ENCODE measurements at places on chromosomes 4 and X.

- DNase-seq: no peak
These were observed 105.4 kb downstream of the SYNPO2 start for GRCh38 chr4:118994030-118994429.

GRCh38 chr4:176653401-176654220 is 139.1 kb downstream of the VEGFC start:
- DNase-seq: no peak

DNA sequence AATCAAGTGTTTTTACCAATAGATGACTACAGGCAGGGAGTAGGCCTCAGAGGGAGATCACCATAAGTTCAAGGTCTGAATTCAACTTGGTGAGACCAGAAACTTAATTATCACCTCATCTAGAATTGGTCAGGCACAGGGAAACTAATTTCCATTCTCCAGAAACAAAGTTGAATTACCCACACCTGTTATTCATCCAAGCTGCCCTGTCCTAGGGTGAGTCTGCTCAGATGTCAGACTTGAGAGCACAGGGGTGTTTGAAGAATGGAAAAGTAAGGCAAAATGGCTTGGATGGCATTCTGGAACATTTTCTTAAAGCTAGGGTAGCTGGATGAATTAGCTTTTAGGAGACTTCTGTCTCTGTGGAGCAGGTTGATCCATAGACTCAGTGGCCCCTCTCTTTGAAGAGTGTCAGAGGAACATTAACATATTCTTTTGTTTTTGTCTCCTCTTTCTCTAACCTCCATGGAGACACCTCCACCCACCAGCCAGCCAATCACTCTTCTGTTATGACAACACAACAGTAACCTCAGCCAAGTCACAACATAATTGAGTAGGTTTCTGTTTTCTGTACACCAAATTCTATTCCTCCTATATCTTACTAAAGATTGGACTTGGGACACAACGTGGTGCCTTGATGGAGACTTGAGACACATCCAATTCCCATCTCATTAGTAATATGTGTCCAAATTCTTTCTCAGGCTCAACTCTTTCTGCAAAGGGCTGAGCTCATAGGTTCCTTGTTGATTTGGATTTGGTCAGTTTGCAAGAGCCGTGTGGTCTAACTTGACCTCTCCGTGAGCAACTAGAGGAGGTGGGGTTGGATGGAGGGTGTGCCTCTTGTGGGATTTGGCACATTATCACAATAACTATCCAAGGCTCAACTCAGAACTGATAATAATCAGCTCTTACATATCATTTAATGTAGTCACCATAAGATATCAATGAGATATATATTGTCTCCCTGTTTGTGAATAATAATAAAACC is 45.1 kb downstream of the VSIG4 start:
- no peak for DNase-seq

DNA sequence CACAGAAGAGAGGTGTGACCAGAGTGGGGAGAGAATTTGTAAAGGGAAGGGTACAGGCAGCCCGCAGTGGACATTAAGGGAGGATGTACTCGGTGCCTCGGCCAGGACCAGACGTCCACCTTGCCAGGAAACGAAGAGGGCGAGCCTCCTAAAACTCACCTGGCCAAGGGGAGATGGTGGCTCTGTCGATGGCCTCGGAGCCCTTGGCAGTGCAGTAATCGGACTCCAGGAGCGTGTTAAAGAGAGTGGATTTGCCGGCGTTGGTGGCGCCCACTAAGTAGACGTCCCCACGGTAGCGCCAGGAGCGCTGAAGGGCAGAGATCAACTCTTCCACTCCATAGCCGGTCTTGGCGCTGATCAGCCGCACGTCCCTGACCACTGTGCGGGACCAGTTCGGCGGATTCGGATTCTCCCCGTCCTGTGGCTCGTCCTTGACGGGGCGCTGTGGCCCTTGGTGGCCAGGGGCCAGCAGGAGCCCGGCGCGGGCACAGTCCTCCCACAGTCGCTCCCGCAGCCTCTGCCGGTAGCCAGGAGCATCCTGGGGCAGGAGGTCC is 1.0 kb downstream of the NOA1 start:
- DNase-seq: no peak

GRCh38 chr4:48653217-48654014 is 126.7 kb downstream of the FRYL start:
- DNase-seq: no peak

DNA sequence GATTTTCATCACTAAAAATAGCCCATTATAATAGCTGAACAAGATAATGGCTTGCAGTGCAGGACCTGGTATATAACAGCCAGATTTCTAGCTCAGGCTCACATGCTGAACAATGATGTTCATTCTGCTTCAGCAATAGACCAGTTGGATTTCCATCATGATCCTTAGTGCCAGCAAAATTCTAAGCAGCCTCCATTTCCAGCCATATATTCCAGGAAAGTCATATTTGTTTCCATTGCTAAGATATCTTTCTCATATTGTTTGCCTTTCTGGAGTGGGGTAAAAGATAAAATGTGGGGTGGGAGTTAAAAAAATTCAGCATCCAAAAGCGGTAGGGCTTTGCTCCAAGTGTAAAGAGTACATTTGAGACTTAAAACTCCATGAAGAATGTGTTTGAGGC is 2344.1 kb downstream of the PCDH7 start:
- DNase-seq: no peak

DNA sequence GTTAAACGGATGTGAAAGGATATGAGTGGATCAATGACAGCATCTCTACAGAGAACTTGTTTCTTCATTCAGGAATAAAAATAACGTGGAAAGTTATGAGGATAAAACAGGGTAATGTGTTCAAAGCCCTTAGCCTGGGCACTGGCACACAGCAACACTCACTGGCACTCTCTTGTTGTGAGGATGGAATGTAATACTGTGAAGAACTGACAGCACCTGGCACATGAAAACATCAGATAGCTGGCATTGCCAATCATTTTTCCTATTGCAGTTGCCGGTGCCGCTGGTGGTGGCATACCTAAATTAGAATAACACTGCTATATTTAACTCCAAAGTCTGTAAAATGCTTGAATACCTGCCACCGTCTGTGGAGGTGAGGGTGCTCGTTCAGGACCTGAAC is 1061.2 kb downstream of the DMD start:
- DNase-seq: no peak

GRCh38 chr4:165294907-165295306 is 32.6 kb upstream of the MSMO1 start:
- DNase-seq: no peak

DNA sequence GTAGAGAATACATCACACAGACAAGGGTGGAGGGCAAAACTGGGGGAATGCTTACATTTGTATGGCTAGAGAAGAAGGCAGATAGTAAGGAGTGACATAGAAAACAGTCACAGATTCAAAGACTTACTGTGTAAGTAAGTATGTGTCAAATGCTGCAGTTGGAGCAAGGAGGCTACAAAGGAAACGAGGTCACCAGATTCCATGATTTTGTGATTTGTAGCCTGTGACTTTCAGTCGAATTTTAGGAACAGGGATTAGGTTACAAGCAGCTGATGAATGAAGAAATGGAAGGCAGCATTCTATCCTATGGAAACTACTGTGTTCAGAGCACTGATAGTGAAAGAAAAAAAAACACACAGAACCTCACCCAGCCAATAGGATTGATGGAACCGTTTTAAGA is 407.9 kb downstream of the IL15 start:
- no peak for DNase-seq

- DNase-seq: no peak
These were observed 558.9 kb downstream of the SPOCK3 start for GRCh38 chr4:166675411-166675810.

DNA sequence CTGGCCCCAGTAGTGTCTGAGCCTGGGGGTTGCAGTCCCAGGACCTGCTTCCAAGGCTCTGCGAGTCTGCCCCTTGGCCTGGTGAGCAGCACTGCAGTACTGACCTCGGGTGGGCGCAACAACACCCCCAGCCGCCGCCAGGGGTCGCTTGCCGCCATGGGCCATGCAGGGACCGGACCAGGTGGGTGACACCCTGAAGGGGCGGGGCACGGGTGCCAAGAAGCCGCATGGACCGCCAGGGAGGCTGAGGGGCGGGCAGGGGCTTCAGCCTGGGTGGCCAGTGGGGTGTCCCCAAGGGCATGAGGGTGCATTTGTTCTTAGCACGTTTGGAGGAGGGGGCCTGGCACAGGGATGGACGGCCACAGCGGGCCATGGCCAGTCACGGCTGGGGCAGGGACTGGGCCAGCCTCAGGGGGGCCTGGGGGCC is 25.0 kb downstream of the TACC3 start:
- DNase-seq: peak; percentile 61

GRCh38 chrX:121876305-121876704 is 828.9 kb downstream of the GLUD2 start:
- no peak for DNase-seq

- DNase-seq: peak; percentile 1
These were observed 100.1 kb upstream of the VCX3B start for GRCh38 chrX:8364369-8365141.

DNA sequence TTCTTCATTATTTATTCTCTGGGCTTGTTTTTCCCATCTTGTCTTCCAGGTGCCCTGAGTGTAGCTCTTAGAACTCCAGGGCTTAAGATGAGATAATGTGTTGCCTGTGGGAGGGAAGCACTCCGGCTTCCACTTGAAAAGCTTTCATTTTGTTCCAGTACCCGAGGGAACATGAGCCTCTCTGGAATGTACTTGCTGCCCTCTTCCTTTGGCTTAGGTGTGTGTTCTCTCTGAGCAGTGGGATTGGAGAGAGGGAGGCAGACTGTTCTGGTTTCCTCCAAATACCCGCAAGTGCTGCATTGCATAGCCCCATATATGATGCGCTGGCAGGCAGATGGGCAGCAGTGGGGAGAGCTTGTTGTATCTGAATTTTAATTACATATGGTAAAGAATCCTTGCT is 861 bp upstream of the DTHD1 start:
- DNase-seq: no peak

- DNase-seq: no peak
These were observed 199.7 kb downstream of the CRLF2 start for GRCh38 chrX:1012678-1013300.

GRCh38 chr4:102789317-102789717 is 28.5 kb upstream of the MANBA start:
- DNase-seq: no peak

GRCh38 chrX:132504417-132504816 is 15.6 kb upstream of the MBNL3 start:
- no peak for DNase-seq

- no peak for DNase-seq
These were observed 274.3 kb downstream of the DMD start for GRCh38 chrX:32937043-32937442.

DNA sequence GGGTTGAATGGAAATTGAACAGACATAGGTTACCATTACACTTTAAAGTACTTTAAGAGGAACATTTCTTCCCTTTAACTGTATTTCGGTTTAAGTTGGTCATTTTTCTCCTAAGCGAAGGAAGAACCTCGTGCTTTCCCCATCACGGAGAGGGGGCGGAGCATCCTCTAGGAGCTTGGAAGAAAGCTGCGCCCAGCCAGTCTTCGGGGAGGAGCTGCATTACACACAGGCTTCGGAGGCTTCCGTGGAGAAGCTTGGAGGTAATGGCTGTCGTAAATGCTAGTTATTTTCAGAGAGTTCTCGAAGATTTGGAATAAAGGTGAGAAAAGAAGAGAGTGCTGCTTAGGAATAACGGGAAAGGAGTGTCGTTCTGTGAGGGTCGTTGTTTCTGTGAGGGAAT is at the start of gene PWWP3B:
PWWP3B (plus strand) TSS at position 199 of the 400 bp plus-strand sequence. CDS start 37,128 bp downstream, outside the sequence.
- no peak for DNase-seq

DNA sequence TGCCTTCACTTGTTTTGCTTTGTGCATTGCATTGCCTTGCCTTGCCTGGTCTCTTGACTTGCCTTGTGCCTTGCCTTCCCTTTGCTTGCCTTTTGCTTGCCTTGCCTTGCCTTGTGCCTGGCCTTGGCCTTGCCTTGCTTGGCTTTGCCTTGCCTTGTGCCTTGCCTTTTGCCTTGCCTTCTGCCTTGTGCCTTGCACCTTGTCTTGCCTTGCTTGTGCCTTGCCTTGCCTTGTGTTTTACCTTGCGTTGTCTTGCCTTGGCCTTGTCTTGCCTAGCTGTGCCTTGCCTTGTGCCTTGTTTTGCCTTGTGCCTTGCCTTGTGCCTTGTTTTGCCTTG is 95.3 kb downstream of the TAB3 start:
- no peak for DNase-seq

- no peak for DNase-seq
These were observed 108.1 kb upstream of the TRPC5 start for GRCh38 chrX:112190646-112191045.

- no peak for DNase-seq
These were observed 58.6 kb upstream of the ADRA2C start for GRCh38 chr4:3707423-3708102.

DNA sequence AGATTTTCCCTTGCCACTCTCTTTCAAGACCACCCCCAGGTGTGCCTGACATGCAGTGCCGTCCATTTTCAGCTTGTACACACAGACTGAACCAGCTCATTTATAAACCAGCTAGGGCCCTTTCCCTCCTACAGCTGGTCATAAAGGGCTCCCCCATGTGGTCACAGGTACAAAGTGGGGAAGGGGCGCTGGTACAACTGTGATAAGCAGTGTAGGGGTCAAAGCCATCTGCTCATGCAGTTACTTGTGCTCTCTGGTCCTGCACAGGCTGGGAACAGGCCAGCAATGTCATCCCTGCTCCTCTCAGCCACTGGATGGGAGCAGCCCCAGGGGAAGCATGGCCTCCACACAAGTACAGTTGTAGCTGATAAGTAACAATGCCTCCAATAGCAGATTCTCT is 20.6 kb downstream of the GABRQ start:
- DNase-seq: no peak

All from NCI-H1930 (cell line).